ENCODE measurements at places on chromosomes 4 and X. TPM values are rescaled to one million over a fixed set of nuclear protein-coding genes. Genes with fewer than 3 reads are reported as not detected.

DNA sequence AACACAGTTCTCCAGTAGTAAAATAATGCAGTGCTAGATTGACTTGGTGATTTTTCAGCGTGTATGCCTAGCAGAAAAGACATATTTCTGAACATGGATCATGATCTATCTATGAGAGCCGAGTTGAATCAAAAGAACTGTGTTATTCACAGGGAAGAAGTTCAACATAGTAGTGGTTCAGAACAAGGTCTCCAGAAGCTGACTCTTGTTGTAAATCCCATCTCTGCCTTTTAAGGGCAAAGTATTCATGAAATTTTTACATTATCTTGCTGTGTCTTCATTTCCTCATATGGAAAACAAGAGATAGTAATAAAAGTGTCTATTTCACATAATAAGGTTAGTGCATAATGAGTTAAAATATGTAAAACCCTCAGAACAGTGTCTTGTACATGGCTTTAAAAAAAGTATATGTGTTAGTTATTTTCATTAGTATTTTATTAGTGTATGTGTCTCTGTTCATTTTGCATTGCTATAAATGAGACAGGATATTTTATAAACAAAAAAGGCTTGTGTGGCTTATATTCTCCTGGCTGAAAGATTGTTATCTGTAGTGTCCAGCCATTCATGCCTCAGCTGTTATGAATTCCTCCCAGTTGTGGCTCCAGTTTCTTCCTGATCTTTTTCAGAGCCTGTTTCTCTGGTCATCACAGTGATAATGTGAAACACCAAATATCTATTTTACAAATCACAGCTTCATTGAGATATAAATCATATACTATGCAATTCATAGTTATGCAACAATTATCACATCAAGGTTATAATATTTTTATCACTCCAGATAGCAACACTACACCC is 1351.2 kb downstream of the STIM2 start:
- DNase-seq: no peak

GRCh38 chr4:3372264-3372932 is 69.4 kb upstream of the HGFAC start:
- DNase-seq: peak; percentile 68

DNA sequence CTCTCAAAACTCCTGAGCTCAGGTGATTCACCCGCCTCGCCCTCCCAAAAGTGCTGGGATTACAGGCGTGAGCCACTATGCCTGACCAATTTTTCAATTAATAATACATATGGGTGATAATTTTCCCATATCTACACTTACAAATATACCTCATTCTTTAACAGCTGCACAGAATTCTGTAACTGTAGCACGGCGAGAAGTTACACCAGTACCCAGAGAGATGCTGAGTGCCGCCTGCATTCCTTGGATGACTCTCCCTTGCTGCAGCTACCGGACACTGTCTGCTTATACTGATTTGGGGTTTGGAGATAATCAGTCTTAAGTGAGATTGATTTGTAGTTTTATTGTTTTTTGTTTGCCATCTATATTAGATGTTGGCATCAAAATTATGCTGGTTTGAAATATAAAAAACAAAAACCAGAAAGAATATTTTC is 5.8 kb downstream of the TIFA start:
- no peak for DNase-seq

DNA sequence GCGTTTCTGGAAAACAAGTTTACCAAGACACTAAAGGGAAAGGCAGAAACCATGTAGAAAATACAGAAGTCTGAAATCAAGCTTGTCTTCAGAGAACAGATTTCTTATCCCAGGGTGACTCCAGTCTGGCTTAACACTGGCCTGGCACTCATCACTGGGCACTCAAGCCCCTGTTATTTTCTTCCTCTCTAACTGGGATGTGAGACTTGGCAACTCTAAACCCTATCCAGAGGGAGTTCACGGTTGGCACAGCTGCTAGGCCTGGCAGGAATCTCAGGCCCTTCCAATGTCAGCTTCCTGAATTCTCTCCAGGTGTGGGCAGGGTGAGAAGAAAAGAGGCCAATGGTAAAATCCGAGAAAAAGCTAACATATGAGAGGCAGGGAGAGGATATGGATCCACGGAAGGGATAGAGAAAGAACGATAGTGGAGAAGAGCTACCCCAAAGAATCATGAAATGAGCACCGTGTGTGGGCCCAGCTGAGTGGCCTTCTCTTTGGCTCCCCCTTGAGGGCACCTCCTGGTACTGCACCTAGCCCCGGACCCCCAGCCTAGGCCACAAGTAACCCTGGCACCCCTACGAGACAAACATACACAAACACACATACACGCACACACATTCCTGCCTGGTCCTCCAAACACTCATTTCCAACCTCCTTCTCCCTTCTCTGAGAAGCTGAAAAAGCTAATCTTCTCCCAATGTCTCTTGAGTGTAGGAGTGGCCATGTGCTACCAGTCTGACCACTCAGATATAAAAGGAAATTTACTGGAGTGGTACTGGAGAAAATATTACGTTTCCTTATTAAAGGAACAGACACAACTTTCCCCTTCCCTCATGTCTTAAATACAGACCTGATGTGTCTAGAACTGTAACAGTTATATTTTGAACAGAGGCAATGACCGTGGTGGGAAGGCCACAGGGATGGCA is 16.6 kb upstream of the PTCHD1 start:
- DNase-seq: no peak

DNA sequence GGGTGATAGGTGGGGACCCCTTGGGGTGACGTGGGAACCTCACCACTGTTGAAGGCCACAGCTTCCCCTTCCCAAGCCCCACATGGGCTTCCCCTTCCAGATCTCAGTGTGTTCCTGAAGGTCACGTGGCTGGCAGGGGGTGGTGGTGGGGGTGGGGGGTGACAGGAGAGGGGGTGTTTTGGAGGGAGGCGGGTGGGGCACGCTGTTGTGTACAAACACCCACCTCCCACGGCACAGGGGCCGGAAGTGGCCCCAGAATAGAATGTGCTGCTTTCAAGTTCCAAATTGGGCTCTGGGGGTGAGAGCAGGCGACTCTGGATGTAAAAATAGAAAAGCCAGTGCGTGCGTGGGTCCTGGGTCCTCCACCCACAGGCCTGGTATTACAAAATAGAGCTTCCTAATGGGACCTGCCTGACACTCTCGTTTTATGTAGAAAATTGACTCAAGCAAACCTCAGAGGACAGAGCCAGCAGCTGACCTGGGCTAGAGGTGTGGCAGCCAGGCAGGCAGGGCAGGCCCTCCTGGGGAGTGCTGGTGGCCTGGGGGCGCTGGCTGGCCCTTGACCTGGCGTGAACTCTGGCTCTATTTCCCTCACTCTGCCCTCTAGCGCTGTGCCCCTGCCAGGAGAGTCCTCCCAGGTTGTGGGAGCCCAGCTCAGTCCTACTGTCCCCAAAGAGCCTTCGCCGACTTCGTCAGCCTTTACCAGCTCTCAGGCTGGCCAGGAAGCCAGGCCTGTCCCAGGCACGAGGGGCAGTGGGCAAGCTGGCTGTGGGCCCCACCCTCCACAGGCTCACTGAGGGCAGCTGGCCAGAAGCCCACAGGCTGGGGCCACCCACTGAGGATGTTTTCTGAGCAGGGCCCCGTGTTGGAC is 5.4 kb upstream of the SH3BP2 start:
- DNase-seq: no peak

GRCh38 chrX:105758754-105759153 is 63.6 kb upstream of the NRK start:
- no peak for DNase-seq

- no peak for DNase-seq
Observed at GRCh38 chr4:1599491-1600210, 84.5 kb downstream of the FAM53A start.

DNA sequence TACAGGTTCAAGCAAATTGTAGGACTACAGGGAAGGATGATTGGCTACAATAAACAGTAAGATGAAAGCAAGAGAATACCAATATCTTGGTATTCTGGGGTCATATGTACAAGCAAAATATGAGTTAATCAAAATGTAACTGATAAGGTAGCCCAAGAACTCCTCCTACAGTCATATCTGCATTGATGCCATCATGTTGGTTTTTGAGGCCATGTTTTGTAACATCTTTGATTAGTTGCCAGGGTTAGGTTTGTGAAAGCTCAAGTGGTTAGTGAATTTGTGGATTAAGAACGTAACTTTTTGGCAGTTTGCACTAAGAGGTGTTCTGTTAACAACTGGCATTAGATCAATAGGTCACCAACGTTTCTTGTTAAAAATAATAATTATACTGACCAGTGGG is 59.6 kb downstream of the USP9X start:
- DNase-seq: no peak

DNA sequence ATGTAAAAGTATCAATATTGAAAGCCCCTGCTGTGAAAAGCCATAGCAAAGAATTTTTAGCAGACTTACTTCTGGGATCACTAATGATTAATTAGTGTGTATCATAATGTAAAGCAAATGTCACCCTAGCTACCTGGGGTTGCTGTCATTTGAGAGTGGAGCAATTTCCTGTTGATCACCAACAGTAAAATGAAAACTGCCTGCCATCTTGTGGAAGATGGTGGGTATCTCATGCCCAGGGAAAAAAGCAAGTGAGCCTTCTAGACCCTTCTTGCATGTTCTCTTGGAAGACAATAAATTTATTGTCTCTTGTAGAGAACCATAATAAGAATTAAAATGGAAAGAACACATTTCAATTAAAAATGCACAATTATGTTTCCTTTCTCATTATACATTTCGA is 360.2 kb downstream of the ZIC3 start:
- no peak for DNase-seq

DNA sequence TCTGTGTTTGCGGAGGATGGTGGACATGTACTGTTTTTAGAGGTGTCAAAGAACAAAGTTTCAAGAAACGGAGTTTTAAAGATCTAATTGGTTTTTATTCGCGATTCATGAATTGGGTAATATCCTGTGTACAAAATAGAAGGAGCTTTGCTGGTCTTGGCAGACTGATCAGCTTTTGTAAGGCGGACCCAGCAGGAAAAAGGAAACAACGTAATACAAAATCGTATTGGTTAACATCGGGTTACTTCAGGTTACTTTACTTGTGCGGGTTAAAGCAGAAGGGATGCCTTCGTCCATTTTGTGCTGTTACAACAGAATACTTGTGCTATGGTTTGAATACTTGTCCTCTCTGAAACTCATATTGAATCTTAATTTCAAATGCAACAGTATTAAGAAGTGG is 11.4 kb upstream of the NYX start:
- no peak for DNase-seq

GRCh38 chrX:17759990-17760389 is 22.7 kb downstream of the SCML1 start:
- no peak for DNase-seq

GRCh38 chr4:173280998-173281397 is 53.2 kb downstream of the HMGB2 start:
- DNase-seq: no peak

GRCh38 chr4:476501-476900 is 22.5 kb downstream of the ZNF721 start:
- no peak for DNase-seq

- no peak for DNase-seq
Observed at GRCh38 chr4:16752150-16752549, 146.3 kb downstream of the LDB2 start.

CENPE gene
- total RNA-seq: 1.2 TPM

ARHGEF9 gene
- 20.5 TPM for total RNA-seq
